Stimulated activated naive CD8-positive, alpha-beta T cell treated with anti-CD3 and anti-CD28 coated beads, Interleukin-15, Interleukin-2, amounts not matched to agents 100 U/mL and 50 U/mL, for 24 hours (primary cell): ENCODE measurements at places on chromosomes 2 and 18.

GRCh38 chr18:57981308-57982028, 62.6 kb upstream of the NEDD4L start:
- no peak for DNase-seq

GRCh38 chr2:241929551-241930490, 60.3 kb downstream of the RTP5 start:
- DNase-seq, result no peak

- no peak for DNase-seq
Measured at GRCh38 chr2:212242724-212243123, 295.9 kb downstream of the ERBB4 start.

DNA sequence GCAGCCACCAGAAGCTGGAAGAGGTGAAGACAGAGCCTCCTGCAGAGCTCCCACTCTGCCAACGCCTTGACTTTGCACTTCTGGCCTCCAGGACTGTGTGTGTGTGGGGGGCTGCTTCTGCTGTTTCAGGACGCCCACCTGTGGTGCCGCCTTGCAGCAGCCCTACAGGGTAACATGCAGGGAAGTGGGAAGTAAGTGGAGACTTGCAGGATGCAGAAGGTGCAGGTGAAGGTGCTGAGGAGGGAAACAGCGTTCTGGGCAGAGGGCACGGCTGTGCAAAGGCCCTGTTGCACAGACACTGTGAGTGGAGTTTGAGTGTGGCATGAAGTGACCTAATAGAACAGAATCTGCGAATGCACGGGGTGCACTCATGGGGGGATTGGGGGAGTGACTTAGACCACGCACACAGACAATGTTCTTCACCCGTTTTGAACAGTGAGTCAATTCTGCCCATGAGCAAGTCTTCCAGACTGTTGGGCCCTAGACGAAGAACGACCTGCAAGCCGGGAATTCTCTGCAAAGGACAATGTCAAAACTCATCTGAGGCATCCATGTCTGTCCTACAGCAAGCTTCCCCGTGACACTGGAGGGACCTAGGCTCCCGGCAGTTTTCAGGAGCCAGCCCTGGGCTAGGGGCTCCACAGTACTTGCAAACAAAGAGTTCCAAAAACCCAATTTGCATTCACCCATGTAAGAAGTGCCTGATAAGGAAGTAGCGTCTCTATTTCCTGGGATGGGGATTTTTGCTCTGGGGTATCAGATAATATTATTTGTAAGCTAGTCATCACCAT, 19.0 kb downstream of the MBP start:
- DNase-seq, result no peak

- no peak for DNase-seq
Measured at GRCh38 chr2:105919191-105919811, 174.6 kb downstream of the NCK2 start.

GRCh38 chr2:130755256-130756052, at the start of gene AMER3:
AMER3 (plus strand) TSS chr2:130755540; CDS start chr2:130762073, 6,533 bp downstream.
- no peak for DNase-seq

DNA sequence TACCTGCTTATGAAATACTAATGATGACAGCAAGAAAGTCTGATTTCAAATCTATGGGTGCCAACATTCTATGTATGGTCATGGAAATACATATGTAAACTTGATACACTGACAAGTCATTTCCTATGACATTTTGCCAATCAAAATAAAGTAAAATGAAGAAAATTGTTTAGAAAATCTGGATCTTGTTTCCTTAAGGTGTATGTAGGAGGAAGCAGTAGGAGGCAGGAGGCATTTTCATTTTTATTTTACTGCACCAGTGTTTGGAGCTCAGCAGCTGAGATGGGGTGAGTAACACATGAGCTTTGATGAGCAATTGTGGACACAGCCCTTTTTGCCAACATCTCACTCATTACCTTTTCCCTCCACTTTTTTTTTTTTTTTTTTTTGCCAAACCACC, 167.0 kb downstream of the AFF3 start:
- no peak for DNase-seq

DNA sequence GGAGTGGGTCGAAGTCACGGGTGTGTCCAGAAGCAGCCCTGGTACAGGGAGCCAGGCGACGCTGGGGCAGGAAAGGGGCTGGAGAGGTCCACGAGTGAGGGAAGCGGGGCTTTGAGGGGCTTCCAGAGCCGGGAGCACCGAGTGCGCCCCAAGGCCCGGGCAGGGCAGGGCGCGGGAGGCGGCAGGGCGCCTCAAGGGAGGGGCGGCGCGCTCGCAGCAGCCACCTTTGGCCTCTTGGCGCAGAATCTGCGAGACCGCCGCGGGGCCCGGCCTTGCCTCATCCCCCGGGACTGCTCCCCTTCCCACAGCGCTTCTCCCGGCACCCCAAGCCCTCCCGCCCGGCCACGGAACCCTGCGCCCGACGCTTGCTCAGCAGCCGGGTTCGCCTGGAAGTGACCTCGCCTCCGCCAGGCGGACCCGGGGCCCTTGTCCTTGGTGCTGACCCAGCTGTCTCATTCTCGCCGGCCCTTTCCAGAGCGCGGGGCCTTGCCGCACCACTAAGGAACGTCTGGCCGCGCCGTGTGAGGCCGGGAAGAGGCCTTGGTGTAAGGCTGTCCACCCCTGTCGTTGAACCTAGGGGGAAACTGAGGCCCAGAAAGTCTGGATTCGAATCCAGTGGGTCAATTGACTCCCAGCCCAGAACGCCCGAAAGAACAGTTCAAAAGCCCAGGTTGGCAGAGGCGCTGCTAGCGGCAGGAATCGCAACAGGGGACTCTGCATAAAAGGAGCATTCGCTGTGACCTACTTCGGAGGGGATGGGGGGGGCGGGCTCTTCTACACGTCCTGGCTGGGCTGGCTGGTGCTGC, 584 bp upstream of the DNER start:
- DNase-seq, result peak; percentile 53

DNA sequence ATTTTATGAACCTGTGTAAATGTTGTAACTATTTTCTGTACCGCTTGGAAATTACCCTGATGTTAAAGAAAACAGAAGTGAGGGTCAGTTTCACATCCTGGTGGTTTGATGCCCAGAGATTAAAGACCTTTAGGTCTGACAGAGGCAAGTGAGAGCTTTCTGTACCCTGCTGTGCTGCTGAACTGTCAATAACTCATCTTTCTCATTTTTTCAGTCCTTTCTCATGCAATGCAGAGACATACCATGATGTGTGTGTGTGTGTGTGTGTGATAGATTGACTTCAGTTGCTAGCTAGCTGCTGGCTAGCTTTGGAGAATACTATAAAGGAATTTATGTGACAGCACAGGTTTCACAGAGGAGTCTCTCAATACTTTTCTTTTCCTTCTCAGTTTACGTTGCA, 2025.6 kb upstream of the LRRTM1 start:
- DNase-seq, result no peak

GRCh38 chr18:12015416-12016062, 34.2 kb downstream of the IMPA2 start:
- no peak for DNase-seq

DNA sequence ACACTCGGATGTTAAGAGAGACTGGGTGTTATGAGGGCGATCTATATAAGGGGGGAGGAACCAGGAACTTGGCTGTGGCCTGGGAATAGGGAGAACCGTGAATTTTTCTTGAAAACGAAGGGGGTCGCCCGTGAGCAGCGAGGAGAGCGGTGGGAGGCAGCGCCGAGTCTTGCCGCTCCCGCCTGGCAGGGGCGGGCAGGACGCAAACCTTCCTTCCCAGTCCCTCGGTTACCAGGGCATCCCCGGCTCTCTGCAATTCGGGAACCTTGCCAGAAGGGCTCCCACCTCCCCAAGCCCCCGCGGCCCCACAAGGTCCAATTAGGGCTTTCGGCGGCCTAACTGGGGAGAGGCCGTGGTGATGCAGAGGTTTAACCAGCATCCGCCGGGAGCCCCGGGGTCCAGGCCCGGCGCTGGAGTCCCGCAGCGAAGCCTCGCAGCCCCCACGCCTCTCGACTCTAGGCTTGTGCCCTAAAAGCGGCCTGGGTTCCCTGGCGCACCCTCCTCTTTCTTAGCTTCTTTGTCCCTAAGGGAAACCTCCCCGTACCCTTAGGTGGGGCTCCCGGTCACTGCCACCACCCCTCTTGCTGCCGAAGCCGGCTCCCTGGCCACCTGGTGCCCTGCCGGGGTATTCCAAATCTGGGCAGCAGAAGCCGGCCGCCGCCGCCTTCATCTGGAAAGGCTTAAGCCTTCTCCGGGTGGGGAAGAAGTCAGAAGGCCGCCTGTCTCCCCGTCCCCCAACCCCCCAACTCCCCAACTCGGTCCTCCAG, 680 bp upstream of the FHOD3 start:
- peak; percentile 29 for DNase-seq

- peak; percentile 14 for DNase-seq
Measured at GRCh38 chr2:134778372-134778771, 59.6 kb upstream of the TMEM163 start.

- DNase-seq, result no peak
Measured at GRCh38 chr2:23837871-23838270, 89.1 kb downstream of the ATAD2B start.

- no peak for DNase-seq
Measured at GRCh38 chr2:53549497-53549896, 218.1 kb upstream of the CHAC2 start.

GRCh38 chr18:75199327-75199726, 9.6 kb downstream of the PTGR3 start:
- no peak for DNase-seq

DNA sequence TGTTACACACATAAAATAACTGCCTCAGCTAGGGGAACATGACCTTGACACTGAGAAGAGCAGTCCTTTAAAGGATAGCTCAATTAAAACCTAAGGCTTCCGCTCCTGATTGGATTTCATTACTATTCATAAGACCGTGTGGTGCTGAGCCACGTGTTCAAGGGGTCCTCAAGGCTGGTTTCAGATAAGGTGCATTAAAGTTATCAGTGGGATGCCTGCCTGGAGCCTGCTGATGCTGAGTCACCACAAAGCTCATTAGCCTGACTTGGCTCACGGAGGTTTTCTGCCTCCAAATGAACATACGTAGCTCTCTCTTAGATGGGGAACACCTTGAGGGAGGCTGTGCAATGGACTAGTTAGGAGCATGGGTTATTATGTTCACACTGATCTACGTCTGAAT, 518.9 kb downstream of the TDRD15 start:
- no peak for DNase-seq

- no peak for DNase-seq
Measured at GRCh38 chr2:100786297-100786658, 33.7 kb upstream of the NPAS2 start.

DNA sequence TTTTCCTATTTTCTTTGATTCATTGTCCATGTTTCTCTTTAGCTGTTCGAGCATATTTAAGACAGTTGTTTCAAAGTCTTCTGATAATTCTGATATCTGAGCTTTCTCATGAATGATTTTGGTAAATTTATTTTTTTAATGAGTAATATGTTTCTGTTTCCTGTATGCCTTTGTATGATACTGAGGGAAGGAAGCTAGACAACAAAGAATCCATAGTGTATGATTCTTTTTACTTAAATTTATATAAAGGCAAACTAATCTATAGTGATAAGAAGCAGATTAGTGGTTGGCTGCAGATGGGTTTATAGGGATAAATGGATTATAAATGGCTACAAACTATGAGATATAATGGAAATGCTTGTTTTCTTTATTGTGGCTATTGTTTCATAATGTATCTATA, 352.7 kb upstream of the CDH2 start:
- DNase-seq, result no peak

GRCh38 chr2:38465789-38466127, 88.7 kb upstream of the ATL2 start:
- peak; percentile 15 for DNase-seq

DNA sequence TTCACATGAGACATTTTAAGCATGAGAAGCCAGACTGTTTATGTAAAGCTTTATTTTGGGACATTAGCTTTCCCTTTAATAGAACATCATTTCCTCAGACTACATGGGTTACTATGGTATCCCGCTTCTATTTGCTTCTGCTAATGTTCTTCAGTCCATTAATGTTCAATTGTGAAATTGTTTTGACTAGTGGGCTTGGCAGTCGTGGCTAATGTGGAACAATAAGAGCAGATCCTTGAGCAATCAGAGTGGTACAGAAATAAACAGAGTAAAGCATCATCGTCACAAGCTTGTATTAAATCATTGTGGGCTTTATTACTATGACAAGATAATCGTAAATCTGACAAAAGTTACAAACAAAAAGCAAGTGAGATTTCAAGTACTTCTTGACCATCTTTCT, 60.2 kb downstream of the PDE1A start:
- no peak for DNase-seq

GRCh38 chr18:47397671-47398319, 146.3 kb upstream of the SKOR2 start:
- peak; percentile 12 for DNase-seq

DNA sequence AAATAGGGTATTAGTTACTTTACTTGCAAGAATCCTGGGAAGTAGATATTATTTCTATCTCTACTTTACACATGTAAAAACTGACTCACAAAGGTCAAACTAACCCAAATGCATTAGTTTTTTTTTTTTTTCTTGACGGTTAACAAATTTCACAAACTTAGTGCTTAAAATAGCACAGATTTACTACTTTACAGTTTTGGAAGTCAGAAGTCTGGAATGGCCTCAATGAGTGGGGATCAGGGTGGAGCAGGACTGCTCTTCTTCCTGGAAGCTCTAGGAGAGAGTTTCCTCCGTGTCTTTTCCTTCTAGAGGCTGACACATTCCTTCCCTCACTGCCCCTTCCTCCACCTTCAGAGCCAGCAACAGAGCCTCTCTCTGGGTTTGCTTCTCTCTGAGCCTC, 117.2 kb downstream of the COL6A3 start:
- no peak for DNase-seq

DNA sequence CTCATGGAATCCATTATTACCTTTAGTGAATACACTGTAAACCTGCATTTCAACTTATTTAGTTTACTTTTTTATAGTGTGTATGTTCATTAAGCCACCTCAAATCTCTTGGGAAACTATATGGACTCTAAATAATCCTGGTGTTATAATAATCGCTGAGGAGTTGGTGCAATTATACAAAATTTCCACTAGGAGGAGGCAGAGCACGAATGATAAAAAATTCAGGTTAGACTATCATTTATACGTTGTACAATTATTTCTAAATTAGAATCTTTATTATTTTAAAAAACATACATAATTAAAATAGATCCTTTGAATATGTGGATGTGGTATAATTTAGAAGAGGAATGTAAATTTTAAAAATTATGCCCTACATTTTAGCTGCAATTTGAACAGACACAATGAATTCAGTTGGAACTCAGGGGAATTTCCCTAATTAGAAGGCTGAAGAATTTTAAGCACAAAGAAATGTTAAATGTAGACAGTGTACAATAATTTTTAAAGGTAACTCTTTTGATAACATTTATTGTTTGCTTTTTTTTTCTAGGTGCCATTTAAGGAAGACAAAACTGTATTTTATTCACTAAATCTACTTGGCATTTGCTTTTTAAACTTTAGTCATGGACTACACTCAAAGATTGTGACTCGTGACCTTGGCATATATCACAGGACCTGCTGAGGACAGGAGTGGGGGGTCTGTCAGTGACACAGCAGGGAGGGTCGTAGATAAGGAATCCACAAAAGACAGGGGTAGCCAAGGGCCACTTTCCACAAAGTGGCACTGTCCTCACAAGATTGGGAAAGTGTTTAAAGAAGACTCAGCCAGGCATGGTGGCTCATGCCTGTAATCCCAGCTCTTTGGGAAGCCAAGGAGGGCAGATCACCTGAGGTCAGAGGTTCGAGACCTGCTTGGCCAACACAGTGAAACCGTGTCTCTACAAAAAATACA, 45.5 kb downstream of the RAB12 start:
- no peak for DNase-seq

- peak; percentile 38 for DNase-seq
Measured at GRCh38 chr18:8367217-8367988, 241.8 kb upstream of the RAB12 start.

- no peak for DNase-seq
Measured at GRCh38 chr18:25192065-25192464, 159.9 kb downstream of the ZNF521 start.

- DNase-seq, result no peak
Measured at GRCh38 chr2:56084111-56084901, 99.5 kb upstream of the CCDC85A start.

GRCh38 chr2:40138314-40138713, 313.6 kb downstream of the SLC8A1 start:
- no peak for DNase-seq
